Left forelimb (tissue), 1 donor: ENCODE measurements at places on chromosomes 6 and 20.

- DNase-seq = no peak
These were observed 4.3 kb upstream of the PSORS1C2 start for GRCh38 chr6:31143148-31143547.

GRCh38 chr20:31835977-31836852 is 9.2 kb downstream of the FOXS1 start:
- DNase-seq = peak; percentile 80

DNA sequence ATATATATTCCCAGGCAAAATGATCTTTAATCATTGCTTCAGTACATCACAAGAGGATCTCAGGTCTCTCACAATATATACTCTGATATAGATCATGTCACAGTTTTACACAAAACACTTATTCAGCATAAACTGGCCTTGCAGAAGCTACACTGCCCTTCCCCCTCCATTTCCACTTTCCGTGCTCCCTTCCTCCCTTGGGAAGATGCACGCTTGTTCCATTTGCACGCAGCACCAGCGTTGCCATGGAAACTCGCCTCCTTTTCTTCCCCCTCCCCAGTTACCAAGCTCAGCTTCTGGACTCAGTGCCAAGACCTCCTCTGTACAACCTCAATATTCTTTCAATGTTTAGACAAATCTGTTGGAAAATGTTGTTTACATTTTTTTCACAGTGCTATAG is 154.6 kb downstream of the RFPL4B start:
- DNase-seq = peak; percentile 78

GRCh38 chr6:149046822-149047246 is 270.7 kb upstream of the TAB2 start:
- DNase-seq = no peak

GRCh38 chr20:63963348-63963741 is 6.4 kb downstream of the ZNF512B start:
- no peak for DNase-seq

DNA sequence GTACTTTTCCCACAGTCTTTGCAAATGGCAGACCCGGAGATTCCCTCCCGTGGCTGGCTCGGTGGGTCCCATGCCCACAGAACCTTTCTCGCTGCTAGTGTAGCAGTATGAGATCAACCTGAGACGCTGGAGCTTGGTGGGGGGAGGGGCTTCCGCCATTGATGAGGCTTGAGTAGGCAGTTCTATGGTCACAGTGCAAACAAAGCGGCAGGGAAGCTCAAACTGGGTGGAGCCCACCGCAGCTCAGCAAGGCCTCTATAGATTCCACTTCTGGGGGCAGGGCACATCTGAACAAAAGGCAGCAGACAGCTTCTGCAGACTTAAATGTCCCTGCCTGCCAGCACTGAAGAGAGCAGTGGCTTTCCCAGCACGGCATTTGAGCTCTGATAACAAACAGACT is 186.0 kb upstream of the KCNK16 start:
- DNase-seq = no peak

GRCh38 chr20:23159947-23160318 is 73.8 kb upstream of the CD93 start:
- DNase-seq = no peak

- no peak for DNase-seq
These were observed 119.0 kb upstream of the SGK1 start for GRCh38 chr6:134436950-134437349.

DNA sequence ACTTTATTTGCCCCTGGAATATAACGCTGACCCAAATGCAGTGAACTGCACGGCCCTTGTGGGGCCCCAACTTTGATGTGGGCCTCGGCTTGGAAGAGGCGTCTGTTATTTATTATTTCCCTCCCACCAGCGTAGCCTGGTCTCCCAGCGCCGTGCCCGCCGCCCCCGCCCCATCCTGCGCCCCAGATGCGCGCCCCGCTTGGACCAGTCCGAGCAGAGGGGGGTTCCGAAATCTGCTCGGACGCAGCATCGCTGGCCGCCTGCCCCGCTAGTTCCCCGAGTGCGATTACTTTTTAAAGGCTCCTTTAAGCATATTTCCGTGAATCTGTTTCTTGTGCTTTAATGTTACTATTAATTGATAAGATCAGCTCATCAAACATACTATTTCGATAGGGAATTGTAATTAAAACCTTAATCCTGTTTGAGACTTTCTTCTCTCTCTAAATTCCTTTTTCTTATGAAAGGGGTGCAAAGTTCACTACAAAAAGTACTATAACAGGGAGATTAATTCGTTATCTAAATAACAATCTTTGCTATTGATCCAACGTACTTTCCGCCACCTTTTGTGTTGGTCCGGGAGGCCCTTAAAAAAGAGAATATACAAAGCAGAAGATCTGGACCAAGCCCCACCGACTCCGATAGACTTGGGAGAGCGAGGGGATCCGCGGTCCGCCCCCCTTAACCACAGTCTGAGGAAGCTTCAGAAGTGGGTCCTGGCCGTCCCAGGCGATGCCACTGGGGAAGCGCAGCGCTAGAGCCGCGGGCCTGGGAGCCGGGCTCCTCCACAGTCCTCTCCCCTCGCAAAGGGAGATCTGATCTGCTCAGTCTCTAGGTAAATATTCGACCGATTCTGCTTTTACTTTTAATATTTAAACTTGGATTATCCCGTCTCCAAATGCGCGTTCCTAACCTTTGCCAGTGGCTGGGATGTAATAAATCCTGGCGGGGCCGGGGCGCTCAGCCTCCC is 10.2 kb downstream of the POU3F2 start:
- no peak for DNase-seq

DNA sequence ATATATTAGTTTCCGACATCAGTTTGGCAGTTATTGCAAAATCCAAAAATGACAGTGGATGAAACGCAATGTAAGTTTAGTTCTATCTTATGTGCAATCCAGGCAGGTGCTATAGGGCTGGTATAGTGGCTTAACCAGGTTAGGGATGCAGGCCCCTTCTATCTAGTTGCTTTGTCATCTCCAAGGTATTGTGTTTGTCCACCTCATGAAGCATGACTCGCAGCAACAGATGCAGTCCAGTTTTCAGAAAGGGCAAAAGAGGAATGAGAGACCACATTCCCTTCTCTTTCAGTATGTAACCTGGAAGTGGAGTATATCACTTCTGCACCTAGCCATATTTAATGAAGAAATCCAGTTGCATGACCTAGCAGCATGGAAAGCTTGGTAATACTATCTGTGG is 59.7 kb downstream of the PKIB start:
- DNase-seq = no peak

GRCh38 chr6:129504456-129504855 is 205.5 kb downstream of the ARHGAP18 start:
- DNase-seq = no peak

- DNase-seq = no peak
These were observed 159.8 kb upstream of the SYNDIG1 start for GRCh38 chr20:24309596-24309995.

DNA sequence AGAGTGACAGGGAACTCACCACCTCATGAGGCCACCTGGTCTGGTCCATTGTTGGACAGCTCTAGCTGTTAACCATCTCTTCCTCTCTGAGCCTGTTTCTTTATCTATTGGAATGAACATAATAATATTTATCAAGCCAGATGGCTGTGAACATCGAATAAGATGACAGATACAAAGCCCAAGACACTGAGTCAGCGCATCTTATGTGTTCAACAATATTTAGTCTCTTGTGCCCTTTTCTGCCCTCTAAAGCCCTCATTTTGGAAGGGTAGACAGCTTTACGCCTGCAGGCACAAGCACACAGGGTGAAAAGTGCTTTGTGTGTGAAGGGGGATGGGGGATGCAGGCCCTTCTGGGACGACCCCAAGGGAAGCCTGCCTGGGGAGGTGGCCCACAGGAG is 164.0 kb downstream of the GRM4 start:
- peak; percentile 25 for DNase-seq

DNA sequence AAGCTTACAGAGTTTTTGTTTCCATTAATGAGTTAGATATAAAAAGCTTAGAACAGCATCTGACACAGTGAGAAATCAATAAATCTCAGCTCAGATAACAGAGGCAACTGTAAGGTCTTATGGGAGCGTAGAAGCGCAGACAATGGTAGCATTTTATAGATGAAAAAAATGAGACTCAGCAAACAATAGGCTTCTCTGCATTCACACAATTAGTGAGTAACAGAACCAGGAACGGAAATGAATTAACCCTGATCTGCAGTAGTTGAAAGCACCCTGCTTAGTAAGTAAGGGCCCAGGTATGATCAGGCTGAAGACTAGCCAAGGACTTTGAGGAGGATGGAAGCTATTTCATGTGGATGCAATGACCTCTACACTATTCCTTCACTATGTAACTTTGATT is 147.2 kb upstream of the EYA4 start:
- no peak for DNase-seq

DNA sequence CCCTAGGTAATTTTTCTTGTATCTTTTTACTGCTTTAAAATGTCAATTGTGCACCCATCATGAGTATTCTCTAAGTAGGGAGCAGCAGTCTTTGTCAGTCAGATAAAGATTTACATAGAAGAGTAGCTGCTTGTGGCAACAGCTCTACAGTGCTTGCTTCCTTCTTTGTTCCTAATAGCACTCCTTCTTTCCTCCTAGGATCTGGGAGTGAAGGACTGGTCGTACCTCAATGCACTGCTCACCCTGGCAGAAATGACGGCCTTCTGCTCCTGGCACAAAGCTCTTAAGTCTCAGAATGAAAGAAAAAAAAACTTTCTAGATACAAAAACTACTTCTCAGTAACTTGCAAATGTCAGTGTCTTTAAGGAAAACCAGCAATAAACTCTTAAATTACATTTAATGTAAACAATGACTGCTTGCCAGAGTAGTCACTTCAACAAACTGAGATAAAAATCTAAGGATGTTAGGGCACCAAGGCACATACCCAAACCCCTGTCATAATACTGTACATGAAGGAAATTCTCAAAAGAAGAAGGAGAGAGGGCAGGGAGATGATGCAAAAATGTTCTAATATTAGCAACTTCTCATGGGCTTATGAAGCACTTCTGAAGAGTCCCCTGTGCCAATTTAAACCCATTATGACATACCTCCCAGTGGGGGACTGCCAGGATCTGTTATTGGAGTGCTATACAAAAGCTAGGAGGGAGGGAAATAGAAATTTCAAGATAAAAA is 34.0 kb downstream of the NCOA6 start:
- DNase-seq = no peak

DNA sequence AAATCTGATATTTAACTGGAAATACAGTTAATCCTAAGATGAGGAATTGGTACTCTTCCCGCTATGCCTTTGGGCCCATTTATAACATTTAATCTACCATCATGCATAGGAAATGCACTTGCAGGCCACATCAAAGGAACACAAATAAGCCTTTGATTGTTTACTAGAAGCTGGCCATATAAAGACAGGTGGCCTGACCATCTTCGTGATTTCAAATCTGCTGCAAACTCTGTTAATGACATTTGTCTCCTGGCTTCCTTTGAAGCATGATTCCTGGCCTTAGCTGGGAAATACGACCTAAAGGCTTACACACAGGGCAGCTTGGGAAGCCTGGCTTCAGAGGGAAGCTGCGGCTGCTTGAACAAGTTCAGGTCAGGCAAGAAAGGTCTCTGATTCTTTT is 552.1 kb downstream of the CDH26 start:
- no peak for DNase-seq
